ENCODE measurements at places on chromosomes 6 and 20.

GRCh38 chr20:59703046-59703445 is 98.7 kb downstream of the PHACTR3 start:
- no peak for DNase-seq

DNA sequence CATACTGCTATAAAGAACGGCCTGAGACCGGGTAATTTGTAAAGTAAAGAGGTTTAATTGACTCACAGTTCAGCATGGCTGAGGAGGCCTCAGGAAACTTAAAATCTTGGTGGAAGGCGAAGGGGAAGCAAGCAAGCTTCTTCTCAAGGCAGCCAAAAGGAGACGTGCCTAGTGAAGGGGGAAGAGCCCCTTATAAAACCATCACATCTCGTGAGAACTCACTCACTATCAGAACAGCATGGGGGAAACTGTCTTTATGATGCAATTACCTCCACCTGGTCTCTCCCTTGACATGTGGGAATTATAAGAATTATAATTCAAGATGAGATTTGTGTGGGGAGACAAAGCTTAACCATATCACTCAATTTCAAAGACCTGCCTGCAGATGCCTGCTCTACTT is 447.0 kb downstream of the EYS start:
- DNase-seq = no peak

- DNase-seq = no peak
Observed at GRCh38 chr6:159064477-159064876, 19.7 kb upstream of the TAGAP start.

GRCh38 chr20:10799735-10800134 is 125.9 kb upstream of the JAG1 start:
- no peak for DNase-seq

DNA sequence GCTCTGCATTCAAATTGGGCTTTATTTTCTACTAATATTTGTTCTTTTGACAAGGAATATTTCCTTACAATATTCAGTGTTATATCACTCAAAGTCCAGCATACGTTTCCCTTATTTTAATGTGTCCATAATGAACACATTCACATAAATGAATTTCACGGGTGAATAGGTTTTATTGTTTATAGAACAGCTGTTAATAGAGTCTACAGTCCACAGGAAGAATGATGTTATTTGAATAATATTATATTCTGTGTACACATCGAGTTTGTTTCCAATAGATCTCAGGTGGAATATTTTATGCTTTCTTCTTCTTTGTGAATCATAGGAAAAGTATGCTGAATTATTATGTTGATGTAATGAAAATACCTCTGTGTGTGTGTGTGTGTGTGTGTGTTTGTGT is 582.4 kb downstream of the CDH26 start:
- no peak for DNase-seq

DNA sequence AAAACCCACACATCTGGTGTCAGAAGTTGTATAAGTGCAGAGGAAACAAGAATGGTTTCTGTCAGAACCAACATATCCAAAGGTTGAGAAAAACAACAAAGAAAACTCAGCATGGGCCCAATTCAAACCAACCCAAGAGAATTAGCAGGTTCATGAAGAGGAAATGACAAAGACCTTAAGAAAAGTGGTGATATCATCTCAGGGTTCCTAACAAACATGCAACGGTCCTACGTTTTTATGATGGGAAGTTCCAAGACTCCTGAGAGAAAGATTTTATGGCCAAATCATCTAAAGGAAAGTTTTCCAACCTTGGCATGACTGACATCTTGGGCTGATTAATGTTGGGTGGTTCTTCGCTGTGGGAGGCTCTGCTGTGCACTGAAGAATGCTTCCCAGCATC is 23.0 kb downstream of the TFB1M start:
- DNase-seq = no peak

DNA sequence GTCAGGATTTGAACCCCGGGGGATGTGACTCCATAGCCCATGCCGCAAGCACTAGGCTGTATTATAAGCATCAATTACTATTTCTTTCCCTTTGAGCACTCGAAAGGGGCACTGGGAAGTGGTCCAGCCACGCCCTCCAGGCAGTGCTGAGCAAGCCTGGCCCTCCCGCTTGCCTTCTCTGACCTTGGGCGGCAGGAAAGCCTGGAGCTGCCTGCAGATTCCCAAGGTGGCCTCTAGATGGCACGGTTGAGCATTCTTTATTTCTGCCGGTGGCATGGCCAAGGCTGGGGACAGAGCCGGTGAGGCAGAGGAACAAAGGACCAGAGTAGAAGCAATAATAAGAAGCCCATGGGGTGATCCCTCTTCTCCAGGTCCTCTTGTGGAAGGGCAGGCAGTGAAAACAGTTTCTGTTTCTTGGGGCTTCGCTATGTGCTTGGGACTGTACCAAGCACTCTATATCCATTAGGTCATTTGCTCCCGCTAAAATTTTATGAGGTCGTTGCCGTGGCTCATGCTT is 32.0 kb downstream of the ARHGAP40 start:
- peak; percentile 72 for DNase-seq

GRCh38 chr6:54072635-54073313 is 38.5 kb upstream of the MLIP start:
- DNase-seq = no peak

DNA sequence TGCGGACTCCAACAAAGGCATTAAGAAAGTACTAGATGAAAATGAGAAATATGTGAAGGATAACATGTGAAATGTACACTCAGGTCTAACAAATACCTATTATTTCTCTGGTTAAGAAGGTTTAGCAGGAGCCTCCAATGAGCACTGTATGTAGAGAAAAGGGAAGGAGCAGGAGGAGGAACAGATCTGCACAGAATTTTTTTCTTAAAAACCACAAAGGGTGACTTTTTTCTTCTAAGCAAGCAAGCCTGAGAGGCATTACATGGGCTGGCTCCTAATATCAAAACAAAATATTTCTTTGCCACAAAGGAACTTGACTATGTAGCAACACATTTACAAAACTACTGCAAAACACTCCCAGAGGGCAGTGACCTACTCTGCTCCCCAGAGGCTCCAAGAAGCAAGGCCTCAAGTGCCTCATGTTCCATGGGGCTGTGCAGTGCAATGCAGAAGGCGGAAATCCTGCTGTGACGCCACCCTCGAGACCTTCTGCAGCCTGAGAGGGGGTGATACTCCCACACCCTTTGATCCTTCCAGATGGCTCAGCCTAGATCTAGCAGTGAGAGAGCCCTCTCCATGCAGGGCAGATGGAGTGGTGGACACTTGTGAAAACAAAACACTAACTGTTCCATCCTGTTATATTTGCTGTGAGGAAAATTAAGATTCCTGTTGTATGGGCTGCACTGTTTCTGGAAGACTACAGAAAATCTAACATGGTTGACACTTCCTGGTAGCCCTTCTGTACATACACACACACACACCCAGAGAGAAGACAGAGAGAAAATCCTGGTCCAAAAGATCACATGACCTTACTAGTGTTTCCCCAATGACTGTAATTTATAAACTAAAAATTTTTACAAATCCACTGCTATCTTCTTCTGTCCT is 36.0 kb upstream of the SMIM29 start:
- peak; percentile 72 for DNase-seq

GRCh38 chr20:41178904-41179432 is 41.6 kb downstream of the PLCG1 start:
- DNase-seq = no peak

DNA sequence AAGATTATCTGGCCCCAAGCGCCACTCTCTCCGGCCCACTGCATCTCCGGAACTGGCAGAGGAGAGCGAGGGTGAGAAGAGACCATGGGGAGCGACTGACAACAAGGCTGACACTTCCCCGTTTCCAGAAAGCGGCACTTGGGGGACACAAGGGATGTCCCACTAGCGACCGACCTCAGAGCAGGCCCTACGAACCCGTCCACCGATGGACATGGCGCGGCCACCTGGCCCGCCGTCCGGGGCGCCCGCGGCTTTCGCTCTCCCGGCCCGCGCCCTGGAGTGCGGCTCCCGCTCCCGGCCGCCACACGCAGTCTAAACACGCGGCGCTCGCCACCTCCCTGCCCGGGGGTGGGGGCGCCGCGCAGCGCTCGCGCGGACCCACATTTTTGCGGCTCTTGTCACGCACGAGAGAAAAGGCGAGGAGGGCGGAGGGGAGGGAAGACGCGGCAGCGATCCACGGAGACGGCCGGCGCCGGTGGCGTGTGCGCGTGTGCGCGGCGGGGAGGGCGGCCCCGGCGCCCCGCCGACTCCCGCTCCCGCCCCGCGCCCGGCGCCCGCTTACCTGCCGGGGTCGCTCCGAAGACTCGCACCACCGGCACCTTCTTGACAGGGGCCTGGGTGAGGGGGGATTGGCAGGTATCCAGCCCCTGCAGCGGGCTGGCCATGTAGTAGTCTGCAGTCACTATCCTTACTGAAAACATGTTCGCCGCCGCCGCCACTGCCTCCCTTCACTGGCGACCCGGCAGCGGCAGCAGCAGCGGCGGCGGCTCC is 645 bp downstream of the REV3L start:
- DNase-seq = peak; percentile 66

DNA sequence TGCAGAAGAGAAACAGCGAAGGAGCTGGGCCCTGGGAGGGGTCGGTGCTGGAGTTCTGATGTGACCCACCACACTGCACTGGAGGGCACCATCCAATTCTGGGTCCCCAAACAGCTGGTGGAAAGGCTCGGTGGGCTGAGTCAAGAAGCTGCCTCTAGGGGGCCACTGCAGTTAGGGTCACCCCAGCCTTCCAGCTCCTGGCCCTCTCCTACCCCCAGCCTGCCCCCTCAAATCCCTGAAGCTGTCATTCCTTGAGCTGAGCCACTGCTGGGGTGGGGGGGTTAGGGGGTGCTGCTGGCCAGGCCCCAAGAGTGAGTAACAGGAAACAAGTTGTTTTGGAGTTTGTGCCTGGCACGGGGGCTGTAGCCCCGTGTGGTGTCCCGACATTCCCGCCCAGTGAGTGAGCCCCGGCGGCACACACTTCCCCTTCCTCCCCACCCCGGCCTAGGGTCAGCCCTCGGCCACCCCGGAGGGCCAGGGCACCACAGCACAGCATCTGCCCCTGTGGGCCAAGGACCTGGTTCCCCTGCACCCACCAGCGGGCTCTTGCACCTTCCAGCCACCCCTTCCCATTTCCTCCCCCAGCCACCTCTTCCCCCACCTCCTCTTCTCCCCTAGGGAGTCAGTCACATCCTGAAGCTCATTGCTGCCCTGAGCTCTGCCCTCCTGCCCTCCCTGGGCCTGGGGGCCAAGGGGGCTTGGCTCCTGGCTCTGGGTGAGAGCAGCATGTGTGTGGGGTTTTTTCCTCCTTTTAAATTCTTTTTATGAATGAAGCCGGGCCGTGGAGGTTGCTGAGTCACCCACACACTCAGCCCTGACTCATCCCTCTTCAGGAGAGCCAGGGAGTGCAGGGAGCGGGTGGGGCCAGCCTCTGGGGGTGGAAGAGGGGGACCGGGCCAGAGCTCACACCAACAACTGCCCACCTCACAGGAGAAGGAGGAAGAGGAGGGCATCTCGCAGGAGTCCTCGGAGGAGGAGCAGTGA is 4.6 kb downstream of the SMIM29 start:
- DNase-seq = peak; percentile 84

DNA sequence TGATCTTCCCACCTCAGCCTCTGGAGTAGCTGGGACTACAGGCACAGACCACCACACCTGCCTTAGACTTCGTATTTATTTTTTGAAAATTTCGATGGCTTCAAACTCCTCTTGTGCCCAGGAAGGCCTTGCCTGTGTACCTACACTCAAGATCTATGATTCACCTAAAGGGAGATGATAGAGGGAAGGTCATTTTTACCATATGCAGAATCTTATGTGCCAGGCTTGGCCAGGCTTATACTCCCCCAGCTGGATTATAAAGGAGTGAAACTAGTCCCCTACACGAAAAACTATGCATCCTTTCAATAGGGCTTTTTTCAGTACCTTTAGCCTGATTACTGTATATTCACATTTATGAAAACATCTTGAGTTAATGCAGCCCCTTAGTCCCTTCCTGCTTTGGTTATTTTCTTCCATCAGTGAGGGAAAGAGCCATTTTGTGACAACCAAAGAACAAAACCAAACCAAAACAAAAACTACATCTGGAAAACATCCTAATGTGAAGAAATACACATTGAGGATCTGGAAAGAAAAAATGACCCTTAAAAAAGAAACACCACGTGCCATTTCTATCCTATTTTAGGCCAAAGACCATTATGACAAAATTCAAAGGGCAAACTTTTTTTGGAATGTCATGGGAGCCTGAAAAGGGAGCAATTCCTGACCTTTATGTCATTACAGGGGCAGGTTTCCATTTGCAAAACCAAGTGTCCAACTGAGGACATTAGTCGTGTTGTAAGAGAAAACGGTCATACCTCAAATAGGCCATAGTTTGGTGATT is 34.7 kb downstream of the RIPOR2 start:
- no peak for DNase-seq

DNA sequence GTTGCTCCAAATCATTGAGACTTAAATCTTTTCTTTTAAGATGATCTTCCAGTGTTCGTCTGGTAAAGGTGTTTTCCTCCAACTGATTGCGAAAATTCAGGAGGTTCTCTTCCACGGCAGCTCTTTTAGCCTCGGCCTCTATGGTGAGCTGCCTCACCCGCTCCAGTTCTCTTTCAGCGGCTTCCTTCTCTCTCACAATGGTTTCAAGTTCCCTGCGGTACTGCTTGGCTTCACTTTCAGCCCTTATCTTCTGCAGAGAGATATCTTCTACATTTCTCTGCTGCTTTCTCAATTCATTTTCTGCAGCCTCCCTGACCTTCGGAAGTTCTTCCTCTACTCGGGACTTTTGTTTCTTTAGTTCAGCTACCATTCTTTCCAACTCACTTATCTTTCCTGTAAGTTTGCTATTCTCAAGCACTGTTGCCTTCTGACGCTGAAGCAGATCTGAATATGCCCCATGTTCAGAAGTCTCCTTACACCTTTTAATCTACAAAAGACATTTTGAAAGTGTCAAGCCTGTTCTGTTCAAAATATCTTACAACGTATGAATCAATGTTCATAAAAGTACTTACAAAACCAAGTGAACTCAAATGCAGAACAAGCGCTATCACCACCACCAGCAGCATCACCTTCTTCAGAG is 22.3 kb downstream of the DST start:
- no peak for DNase-seq

- DNase-seq = no peak
Observed at GRCh38 chr6:28491984-28492317, 23.6 kb downstream of the GPX6 start.

DNA sequence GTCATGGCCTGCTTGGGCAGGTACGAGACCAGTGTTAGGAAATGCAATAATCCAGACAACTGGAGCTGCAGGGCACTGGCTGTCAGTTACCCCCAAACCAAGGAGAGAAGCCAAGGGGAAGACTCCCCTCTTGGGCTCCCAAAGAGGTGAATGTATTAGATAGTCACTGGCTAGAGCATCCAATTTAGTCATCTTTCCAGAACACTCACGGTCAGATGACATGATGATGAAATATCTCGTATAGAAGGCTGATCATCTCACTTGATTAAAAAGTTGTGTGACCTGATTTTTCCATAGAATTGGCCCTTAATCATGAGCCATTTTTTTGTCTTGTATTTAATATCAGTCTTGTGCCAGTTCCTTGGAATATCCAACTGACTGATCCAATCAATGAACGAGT is 40.7 kb downstream of the SLC22A3 start:
- no peak for DNase-seq

- no peak for DNase-seq
Observed at GRCh38 chr6:104929353-104929752, 27.6 kb upstream of the LIN28B start.
